Stimulated activated CD4-positive, alpha-beta T cell treated with anti-CD3 and anti-CD28 coated beads, Interleukin-4, amount 100 ng/mL, for 48 hours (primary cell): ENCODE measurements at places on chromosomes 3 and 15.
A peak's percentile ranks its signal among the peaks of the same experiment; 100 is the strongest.

- no peak for DNase-seq
These were observed 143.4 kb downstream of the PDCD6IP start for GRCh38 chr3:33941804-33942203.

GRCh38 chr15:51366920-51367319, 25.5 kb downstream of the GLDN start:
- DNase-seq, result no peak

DNA sequence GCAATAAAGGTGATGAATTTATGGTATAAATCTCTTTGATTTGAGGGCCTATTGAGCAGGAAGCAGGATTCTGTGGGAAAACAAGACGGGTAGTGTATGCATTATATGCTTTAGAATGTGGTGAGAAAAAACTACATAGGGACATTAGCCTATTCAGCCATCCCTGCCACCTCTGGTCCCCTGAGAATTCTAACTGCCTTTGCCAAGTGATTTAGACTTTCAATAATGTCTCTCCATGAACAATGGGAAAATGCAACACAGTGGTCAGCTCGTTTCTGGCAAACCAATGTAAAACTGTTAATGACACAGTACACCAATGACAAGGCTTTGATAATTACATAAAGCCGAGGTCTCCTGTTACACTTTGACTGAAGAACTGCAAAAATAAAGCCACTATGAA, 314.7 kb upstream of the CNTN4 start:
- DNase-seq, result no peak

DNA sequence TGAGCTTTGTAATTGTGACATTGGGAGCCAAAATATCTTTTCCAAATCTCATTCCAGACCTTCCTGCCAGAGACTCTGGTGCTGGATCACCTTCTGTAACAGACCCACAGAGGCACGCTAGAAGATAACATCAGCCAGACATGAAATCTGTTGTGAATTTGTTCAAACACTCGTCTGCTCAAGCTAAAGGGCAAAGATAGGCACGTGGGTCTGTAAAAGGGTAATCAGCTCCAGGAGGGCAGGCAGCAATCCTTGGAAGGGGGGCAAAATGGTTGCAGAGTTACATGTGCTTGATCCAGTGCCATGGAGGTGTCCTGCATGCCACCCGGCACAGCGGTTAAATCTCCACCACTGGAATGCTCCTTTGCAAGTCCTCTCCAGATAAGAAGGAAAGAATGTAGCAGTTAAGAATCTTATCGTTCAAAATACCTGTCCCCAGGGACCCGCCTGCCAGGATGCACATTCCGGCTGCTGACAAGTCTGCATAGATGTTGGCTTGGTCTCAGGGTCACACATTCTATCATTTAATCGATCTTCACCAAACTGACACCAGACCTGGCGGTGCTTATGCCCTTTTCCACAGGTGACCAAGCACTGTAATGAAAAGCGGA, 74.8 kb downstream of the ADAMTS9 start:
- no peak for DNase-seq

DNA sequence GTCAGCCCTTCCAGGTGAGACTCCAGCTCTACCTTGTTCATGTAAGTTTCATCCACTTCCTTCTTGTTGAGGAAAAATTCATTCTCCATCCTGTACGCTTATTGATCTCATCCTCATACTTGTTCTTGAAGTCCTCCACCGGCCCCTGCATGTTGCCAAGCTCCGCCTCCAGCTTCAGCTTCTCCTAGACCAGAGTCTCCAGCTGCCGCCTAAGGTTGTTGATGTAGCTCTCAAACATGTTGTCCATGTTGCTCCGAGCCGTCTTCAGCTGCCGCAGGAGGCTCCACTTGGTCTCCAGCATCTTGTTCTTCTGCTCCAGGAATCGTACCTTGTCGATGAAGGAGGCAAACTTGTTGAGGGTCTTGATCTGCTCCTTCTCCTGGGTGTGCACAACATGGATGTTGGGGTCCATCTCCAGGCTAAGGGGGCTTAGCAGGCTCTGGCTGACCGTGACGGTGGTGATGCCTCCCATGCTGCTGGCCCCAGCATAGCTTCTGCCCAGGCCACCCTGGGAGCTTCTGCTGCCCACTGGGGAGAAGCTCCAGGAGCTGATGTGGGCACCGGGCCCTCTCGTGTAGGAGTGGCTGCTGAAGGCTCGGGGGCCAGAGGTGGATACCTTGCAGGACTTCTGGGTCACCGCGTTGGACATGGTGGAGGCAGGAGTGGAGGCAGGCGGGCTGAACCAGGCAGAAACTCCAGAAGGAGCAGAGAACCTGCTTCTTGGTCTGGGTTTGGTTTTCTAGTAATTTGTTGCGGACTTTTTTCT, 422.6 kb upstream of the ARPP21 start:
- DNase-seq, result no peak

DNA sequence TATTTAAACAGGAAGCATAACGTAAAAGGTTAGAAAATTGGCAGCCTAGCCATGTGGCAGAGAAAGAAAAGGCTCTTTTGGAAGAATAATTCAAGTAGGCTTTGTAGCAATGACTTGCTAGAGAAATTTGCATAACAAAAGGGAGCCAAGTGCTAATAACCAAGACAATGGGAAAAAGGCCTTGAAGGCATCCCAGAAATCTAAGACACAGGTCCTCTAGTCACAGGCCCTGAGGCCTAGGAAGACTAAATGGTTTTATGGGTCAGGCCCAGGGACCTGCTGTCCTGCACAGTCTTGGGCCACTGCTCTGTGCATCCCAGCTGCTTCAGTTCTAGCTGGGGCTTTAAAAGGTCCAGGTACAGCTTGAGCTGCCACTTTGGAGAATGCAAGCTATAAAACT, 78.5 kb downstream of the FGF7 start:
- DNase-seq, result no peak

- DNase-seq, result no peak
These were observed 11.9 kb downstream of the ATP8B4 start for GRCh38 chr15:50107157-50107556.

- DNase-seq, result no peak
These were observed 84.6 kb downstream of the GBE1 start for GRCh38 chr3:81676706-81677456.

DNA sequence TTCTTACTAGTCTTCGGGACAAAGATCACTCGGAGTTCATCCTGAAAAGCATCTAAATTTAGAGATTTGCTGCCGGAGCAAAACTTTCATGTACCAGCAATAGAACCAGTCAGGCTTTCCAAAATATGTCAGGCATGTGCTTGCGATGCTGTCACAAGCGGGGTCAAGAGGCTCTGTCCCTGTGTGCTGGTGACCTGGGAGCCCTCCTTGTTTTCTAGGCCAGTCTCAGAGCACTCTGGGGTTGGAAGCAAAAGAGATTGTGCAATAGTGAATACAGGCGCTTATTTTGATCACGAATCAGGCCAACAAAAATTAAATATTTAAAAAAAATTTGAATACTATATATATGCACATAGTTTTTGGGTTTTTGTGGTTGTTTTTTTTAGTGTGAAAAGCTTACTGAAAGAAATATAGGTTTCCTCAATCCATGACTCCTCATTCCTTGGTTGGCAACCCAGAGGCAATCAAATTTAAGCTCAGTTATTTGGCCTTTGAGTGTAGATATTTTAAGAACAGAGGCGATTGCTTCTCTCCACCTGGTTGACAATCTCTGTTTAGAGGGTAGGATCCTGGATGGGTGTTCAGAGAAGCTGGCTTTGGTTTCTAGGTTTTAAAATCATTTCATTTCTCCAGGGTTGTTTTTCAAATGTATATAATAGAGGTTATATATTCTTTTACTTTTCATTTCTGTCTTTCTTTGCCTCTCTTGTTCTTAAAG, 8.4 kb upstream of the KLHL24 start:
- no peak for DNase-seq

- no peak for DNase-seq
These were observed 309.8 kb downstream of the OXSM start for GRCh38 chr3:26099692-26100091.

DNA sequence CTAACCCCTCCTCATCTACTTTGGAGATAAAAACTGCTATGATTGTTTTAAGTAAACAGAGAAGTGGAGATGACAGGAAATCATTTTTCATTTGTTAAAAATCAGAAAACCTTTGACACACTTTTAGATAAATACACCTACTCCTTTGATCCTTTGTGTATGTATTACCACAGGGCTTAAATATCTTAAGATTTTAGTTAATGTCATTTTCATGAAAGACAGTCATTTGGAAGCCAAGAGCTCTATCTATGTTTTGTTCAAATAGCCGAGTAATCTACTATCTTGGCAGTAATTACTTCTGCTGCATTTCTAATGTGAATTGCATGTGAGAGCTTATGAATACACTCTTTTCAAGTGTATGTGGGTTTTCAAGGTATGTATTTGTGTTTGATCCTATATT, 2.0 kb downstream of the ARPP21 start:
- DNase-seq, result no peak

GRCh38 chr15:70023064-70023768, 74.5 kb downstream of the TLE3 start:
- peak; percentile 6 for DNase-seq

DNA sequence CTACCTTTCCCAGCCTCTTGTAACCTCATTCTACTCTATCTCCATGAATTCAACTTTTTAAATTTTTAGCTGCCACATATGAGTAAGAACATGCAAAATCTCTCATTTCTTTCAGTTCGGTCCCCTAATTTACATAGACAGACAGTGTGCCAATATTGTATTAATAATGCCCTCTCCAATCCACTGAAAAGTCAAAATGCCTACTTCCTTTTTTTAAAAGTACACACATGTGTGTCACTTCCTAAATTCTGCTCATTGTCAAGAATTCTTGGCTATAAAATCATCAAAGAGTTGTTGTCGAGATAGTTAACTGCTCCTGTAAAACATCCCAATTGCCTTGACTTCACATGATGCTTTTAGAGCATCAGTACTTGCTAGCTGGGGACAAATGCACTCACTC, 84.2 kb upstream of the IL12A start:
- DNase-seq, result no peak

DNA sequence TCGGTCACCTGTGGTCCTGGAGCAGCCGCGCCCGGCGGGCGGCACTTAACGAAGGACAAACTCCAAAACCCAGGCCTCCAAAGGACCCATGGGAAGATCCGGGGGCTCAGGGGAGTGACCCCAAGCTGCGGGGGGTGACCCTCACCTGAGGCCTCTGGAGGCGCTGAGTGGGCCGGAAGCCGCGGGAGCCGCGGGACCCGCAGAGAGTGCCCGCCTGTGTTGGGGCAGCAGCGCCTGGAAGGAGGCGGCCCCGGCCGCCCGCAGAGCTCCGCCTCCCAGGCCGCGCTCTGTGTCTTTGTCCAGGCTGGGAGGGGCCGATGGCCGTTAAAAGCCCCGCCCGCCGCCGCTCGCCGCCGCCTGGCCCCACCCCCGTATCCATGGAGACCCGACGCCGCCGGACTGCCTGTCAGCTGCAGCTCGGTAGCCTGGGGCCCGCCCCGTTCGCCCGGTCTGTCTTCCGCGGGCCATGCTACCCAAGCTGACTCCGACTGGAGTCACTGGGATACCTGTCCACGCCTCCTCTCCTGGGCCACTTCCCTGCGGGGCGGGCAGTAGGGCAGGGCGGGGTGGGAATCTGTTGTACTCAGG, 15.3 kb upstream of the FANCD2 start:
- DNase-seq, result peak; percentile 83

DNA sequence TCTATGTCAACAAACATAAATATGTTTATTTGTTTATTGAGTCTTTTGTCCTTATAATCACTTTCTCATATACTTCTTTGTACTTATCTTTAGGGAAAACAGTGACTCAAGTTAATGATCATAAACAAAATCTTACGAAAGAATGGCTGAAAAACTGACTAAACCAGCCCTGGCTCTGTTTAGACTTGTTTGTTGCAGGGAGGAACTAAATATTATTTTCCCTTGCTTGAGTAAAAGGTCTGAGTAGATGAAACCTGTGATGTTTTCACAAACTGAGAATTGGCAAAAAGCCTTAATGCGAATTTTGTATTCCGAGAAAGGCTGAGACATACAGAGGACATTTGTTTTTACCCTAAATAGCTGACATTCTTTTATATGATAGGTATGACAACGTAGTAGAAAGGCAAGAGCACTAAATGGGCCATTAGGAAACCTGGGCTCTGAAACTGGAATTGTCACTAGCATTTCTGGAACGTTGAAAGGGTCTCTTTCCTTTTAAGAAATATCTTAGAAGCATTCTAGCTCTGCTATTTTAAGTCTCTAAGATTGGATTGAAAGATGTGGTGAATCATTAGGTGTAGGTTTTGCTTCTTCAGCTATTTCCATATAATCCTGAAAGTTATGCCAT, 18.2 kb upstream of the CLDN16 start:
- DNase-seq, result no peak

- DNase-seq, result no peak
These were observed 21.1 kb upstream of the COMMD4 start for GRCh38 chr15:75314552-75315290.

DNA sequence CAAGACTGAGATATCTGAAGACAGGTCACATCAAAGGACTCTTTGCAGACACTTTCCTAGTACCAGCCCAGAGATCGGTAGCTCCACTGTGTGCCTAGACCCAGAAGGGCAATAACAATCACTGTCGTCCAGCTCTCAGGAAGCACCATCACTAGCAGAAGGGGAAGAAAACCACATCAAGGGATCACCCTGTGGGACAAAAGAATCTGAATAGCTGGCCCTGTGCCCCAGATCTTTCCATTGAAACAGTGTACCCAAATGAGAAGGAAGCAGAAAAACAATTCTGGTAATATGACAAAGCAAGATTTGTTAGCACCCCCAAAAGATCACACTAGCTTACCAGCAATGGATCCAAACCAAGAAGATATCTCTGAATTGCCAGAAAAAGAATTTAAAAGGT, 404.4 kb upstream of the NECTIN3 start:
- DNase-seq, result no peak

DNA sequence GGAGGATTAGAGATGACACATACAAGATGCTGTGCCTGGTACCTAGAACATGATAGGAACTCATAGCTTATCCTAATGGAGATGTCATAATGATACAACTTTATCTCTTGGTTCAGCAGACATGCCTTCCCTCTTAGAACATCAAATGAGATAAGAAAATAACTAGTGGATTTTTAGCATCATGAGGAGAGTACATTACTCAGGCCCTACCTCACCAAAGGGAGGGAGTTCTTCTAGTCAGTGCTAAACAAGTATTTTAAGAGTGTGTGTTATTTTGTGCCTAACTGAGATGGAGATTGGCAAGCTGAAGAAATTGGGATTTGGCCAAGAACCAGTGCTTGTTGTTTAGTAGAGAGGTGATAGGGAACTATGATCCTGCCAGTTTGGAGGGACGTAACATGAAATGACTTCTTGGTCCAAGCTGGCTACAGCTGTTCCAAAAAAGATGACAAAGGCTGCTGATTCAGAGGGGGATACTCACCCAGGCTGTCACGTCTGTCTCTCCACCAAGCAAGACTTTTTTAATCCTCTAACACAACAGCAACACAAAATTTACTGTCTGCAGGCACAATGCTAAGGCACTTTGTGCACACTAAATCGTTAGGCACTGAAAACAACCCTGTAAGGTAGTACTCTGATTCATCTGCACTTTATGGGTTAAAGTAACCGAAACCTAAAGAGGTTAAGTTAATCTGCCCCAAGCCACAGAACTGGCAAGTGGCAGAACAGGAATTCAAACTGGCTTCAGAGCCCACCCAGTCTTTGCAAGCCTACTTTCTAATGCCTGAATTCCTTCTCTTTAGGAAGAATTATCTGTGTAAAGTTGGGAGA, 126.5 kb downstream of the CMSS1 start:
- DNase-seq, result no peak
